ENCODE measurements at places on chromosomes 1 and 21.

GRCh38 chr1:21503706-21504377 is 5.4 kb upstream of the ALPL start:
- no peak for DNase-seq

DNA sequence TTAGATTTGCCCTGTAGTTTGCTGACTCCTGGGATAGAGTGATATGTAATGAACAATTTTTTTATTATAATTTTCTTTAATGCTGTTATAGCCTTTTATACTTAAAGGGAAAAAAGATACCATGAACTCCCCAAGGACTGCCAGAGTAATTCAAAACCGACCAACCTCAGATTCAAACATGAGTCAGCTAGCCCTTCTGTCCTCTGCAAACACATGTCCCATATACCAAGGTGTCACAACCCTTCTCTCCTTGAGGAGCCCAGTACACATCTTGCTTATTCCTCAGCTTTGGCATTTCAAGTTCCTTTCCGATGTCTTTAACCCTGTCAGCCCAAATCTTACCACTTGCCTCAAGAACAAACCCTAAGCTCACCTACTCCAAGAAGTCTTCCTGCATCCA is 184.9 kb downstream of the KCNH1 start:
- no peak for DNase-seq

DNA sequence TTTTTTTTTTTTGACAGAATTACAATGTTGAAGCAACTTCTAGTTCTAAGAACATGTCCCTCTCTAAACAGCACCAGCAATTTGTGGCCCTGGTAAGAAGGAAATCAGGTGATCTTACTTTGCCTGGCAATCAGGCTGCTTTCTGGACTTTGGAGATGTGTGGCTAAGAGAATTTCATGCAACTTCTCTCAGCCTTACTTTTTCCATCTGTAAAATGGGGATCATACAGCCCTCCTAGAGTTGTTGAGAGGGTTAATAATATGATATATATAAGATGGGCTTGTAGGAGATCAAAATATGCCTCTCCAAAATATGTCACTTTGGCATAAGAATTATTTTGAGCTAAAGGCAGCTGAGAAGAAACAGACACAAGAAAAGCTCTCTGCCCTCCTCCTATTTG is 92.0 kb downstream of the SLC25A24 start:
- DNase-seq: no peak

DNA sequence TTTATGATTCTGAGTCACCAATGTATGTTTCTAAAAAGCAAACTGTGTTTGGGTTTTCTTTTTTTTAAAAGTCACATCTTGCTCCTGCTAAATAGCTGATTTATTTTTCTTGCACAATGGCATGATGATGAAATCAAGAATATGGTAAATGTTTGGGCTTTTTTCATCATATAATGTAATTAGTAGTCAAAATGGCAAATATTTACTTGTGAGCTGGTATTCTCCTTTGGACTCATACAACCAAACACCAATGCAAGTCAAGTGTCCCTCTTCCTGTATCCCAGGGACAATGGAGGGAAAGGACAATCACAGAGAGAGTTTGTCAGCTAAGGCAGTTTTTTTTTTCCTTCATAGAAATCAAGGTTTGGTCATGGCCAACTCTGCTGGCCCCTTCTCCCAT is 94.6 kb upstream of the RALGPS2 start:
- DNase-seq: no peak

GRCh38 chr1:94898491-94899385 is 28.2 kb downstream of the CNN3 start:
- DNase-seq: no peak

DNA sequence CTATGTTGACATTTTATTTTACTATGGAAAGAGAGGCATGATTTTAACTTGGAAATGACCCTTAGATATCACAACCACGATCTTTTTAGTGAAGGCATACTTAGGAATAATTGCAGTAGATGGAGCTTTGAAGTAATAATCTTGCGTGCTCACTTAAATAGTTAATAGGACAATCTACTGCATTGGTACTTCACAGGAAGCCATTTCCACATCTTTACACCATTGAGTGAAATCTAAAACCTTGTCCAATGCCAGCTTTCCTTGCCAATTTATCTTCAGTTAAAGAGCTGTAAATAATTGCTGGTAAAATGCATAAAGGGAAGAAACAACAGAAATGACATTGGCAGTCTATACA is 586.3 kb downstream of the ADGRL2 start:
- DNase-seq: no peak

DNA sequence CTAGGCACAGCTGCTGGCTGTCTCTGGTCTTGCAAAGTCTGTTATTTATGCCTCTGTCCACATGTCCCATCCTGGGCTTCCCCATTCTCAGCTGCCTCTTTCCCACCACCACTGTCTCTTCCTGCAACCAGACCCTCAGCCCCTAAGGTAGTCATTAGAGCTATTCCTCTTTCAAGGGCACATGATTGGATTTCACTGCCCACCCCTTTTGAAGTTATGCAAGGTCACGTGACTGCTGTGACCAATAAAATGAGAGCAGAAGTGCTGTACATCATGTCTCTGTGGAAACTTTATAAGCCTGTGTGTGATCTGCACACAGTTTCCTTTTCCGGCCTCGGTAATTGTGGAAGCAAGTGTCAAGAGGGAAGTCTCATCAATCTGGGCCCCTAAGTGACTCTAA is 136.6 kb upstream of the HMGB4 start:
- DNase-seq: no peak

DNA sequence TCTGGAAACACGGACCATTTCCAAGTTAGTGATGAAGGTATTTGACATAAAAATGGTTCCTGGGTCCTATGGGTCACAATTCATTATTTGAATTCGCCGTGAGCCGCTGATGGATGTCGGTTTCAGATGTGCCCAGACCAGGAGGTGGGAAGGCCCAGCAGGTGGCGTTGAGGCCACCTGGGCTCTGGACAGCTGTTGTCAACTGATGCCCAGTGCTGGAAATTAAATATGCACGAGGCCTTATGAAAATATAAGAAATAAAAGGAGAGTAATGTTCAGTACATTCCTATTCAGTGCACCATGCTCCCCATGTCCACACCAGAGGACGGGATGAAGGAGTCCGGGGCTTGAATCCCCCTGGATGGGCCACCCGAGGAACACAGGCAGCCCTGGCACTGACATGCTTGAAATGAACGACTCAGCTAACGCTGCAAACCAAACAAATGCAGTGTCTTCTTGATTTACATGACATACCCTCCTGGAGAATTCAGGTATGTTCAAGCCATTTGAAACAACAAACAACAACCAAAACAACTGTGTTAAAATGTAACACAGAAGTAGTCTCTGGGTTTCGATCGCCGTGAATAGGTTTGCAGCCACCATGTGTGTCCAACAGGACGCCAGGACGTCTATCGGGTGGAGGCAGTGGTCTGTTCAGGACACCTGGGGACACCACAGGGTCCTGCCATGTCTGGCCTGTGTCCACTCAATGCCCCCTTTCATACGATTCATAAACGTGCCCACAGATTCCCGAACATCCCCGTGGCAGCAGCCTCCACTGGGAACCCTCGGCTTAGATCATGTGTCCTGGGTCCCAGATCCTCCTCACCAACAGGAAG is 6.1 kb downstream of the TFF3 start:
- DNase-seq: no peak

DNA sequence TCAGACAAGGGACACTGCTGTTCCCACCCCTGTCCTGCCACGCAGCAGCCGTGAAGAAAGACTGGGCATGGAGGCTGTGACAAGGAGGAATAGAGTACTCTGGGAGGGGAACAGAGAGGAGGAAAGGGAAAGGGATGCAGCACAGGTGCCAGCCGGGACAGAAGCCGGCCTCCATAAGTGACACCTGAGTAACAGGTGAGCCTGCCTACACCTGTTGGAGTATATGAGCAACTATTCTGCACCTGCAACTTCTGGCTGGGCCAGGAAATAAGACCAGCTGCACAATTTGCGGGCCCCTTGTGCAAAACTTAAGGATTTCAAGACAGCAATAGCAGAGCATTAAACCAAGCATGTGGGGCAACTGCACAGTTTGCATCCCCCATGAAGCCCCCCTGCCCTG is 72.5 kb upstream of the GOLT1A start:
- DNase-seq: no peak

- no peak for DNase-seq
Observed at GRCh38 chr1:12516741-12517140, 101.3 kb downstream of the DHRS3 start.

- no peak for DNase-seq
Observed at GRCh38 chr21:17789069-17789468, 30.1 kb downstream of the C21orf91 start.

DNA sequence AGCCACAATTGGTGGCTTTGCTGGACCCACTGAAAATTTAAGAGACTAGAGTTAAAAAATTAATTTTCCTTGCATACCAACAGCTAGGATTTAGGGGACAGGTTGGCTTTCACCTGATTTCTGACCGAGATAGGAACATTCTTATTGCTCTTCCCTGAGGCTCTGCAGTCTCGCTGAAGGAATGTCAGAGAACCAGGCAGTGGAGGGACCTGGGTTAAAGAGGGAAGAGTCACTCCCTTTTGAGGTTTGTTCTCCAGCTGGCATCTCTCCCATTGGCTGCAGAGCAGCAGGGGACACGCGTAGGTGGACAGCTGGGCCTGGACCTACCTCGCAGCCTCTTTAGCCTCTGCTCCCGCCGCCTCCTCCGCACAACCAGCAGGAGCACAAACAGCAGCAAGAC is 207.5 kb downstream of the PCP4 start:
- DNase-seq: no peak

GRCh38 chr1:153623101-153623500 is 4.2 kb downstream of the S100A13 start:
- DNase-seq: no peak

DNA sequence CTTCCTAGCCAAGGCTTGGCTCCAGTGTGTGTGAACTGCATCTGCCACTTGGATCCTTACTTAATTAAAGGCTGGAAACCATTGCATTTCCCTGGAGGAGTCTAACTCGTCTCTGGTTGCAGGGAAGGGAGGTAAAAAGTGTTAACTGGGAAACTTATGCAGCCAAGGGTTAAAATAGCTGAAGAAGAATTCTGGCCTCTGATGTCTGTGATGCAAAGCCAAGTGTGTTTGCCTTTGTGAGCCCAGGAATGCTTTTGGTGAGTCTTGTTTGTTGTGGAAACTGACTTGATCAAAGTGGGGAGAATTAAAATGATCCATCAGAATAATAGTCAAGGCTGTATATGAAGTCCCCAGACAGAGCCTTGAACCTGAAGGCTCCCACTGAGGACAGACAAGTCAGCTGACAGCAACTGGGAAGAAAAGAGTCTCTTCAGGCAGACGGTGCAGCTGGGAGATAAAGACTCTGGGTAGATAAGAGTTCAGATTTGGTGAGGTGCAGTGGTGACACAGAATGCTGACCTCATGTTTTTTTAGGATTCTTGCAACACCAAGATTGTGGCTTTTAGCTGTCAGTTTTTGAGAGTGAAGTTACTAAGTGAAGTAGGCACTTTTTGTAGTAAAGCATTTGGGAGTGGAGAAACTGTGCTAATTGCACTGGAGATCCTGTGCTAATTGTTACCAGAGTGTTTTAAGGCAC is 59.5 kb upstream of the WLS start:
- DNase-seq: no peak

DNA sequence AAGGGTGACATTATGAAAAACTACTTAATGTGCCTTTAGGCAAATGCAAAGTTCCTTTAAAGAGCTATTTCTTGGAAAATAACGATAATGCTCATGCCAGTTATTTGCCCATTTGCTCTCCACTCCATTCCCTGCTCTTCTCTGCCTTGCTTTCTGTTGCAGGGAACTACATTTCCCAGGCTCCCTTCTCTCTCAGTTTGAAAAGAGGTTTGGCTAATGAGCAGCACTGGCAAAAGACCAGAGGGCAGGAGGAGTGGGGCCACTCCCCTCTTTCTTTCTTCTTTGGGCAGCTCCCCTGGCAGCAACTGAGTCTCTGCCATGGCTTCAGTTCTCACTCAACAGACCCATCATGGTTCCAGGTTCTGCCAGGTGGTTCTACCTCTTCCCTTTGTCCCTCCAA is 130.5 kb downstream of the RWDD3 start:
- no peak for DNase-seq

DNA sequence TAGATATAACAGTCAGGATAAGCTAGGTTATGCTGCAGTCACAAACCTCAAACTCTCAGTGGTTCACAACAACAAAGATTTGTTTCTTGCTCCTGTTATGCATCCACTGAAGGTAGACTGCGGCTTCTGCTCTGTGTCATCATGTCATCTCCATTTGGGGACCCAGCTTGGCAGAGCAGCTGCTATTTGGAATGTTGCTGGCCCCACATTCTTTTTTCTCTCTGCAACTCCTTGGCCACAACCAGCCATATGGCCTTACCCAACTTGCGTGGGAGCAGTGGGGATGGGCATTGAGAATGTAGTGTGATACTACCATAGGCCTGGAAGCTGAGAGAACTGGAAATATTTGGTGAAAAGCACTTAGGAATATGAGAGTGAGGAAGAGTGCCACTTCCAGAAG is 26.4 kb downstream of the AGO4 start:
- no peak for DNase-seq

DNA sequence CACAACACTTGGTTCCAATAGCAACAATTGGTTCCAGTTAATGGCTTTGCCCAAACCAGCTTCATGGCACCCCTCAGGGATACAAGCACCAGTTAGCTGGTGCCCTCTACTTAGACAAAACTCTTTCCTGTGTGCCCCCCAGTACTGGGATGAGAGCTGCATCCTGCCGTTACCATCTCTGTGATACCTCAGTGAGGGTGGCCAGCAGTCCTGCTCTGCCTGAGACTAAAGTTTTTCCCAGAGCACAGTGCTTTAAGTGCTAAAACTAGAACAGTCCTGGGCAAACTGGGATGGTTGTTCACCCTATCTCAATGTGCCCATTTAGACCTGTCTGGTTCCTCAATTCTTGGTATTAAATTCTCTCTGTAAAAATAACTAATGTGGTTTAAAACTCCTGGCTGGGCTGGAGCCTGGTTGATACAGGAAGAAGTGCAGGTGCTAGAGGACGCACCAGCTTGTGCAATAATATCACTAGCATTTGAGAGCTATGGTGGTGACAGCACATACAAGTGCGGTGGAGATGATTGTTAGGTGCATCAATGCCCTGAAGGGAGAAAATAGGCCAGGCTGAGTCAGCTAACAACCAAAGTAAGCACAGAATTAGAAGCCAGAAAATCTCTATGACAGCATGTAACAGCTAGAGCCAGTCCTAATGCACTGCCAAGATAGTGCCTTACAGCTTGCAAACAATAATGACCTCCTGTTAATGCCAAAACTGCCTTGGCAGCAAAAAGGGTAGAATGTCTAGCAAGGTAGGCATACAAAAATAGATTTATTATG is 179.8 kb upstream of the GALNT2 start:
- DNase-seq: peak; percentile 61
